Activated CD8-positive, alpha-beta T cell treated with anti-CD3 and anti-CD28 coated beads, Interleukin-2, amount 10 ng/mL, durations not matched to agents 7 days and 5 days (primary cell): ENCODE measurements at places on chromosomes 2 and 18.

- no peaks in the 10 kb centered on the region for H3K4me1 ChIP-seq
- H3K36me3 ChIP-seq = no peaks in the 10 kb centered on the region
- no peak overlapping the region for H3K4me3 ChIP-seq
- no peak for DNase-seq
Observed at GRCh38 chr18:37006742-37007141, 177.8 kb downstream of the KIAA1328 start.

DNA sequence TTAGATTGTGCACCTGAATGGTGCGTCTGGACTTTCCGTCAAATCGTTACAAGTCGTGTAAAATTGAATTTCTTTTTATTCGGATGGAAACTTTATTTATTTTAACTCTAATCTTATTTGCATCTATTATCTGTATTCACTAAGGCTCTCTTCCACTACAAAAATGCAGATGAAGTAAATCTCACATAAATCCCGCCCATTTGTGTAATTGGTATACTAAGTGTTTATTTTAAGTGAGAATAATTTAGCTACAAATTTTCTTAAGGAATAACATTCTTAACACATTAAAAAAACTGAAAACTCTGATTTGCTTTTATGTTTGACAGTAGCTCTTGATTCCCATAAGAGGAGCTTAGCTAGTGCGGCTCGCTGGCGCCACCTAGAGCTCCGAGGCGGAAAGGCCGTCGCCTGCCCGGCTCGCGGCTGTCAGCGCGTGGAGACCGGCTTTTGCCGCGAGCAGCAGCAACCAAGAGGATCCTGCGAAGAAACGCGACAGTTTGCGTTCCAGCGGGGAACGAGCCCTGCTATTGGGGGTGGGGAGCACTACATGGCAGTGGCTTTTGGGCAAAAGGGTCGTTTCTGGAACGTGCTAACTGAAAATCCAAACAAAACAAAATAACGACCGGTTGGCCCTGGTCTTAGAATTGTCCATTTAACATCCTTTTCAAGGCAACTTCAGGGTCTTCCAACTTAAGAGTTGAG, 6.7 kb downstream of the SP9 start:
- H3K4me1 ChIP-seq = peaks cover 39% of the 10 kb centered on the region
- H3K27ac ChIP-seq = peak overlapping the region; percentile 63
- H3K27me3 ChIP-seq = peaks cover 73% of the 10 kb centered on the region
- peak; percentile 90 for DNase-seq

DNA sequence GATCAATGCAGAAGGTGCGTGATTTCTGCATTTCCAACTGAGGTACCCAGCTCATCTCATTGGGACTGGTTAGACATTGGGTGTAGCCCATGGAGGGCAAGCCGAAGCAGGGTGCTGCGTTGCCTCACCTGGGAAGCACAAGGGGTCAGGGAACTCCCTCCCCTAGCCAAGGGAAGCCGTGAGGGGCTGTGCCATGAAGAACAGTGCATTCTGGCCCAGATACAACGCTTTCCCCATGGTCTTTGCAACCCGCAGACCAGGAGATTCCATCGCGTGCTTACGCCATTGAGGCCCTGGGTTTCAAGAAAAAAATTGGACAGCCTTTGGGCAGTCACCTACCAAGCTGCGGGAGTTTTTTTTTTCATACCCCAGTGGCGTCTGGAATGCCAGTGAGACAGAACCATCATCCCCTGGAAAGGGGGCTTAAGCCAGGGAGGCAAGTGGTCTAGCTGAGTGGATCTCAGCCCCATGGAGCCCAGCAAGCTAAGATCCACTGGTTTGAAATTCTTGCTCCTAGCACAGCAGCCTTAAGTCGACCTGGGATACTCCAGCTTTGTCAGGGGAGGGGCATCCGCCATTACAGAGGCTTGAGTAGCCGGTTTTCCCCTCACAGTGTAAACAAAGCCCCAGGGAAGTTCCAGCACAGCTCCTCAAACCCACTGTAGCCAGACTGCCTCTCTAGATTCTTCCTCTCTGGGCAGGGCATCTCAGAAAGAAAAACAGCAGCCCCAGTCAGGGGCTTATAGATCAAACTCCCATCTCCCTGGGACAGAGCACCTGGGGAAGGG, 21.7 kb downstream of the TFPI start:
- H3K36me3 ChIP-seq = no peaks in the 10 kb centered on the region
- H3K4me1 ChIP-seq = no peaks in the 10 kb centered on the region
- no peak overlapping the region for H3K27ac ChIP-seq

GRCh38 chr2:137693534-137693933, 270.7 kb upstream of the HNMT start:
- H3K36me3 ChIP-seq = no peaks in the 10 kb centered on the region
- no peak for DNase-seq
- no peaks in the 10 kb centered on the region for H3K4me1 ChIP-seq
- no peak overlapping the region for H3K4me3 ChIP-seq
- H3K27me3 ChIP-seq = no peaks in the 10 kb centered on the region
- H3K27ac ChIP-seq = no peak overlapping the region

GRCh38 chr2:125573432-125573831, 1082.5 kb upstream of the GYPC start:
- H3K27me3 ChIP-seq = no peaks in the 10 kb centered on the region
- no peak overlapping the region for H3K4me3 ChIP-seq
- H3K4me1 ChIP-seq = no peaks in the 10 kb centered on the region

- H3K36me3 ChIP-seq = no peaks in the 10 kb centered on the region
- DNase-seq = no peak
- no peak overlapping the region for H3K4me3 ChIP-seq
- H3K4me1 ChIP-seq = no peaks in the 10 kb centered on the region
Observed at GRCh38 chr18:22485808-22486244, 68.1 kb upstream of the CTAGE1 start.

DNA sequence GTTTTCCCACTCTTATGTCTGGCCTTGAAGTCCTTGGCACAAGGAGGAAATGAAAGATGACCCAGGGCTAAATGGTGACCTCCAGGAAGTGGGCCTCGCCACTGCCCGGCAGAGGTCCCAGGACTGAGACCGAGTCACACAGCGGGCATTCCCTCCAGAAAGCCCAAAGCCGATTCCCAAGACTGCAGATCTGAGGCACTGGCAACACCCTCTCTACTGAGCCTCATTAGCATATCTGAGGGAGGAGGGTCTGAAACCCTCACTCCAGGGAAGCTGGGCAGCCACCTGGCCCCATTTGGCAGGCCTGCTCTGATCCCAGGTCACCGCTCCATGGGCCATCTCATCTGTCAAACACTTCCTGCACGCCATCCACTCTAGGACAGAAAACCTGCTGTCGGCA, 29.1 kb downstream of the FAM178B start:
- peaks cover 55% of the 10 kb centered on the region for H3K4me1 ChIP-seq
- DNase-seq = no peak
- H3K27me3 ChIP-seq = peaks cover 2% of the 10 kb centered on the region
- no peak overlapping the region for H3K27ac ChIP-seq

DNA sequence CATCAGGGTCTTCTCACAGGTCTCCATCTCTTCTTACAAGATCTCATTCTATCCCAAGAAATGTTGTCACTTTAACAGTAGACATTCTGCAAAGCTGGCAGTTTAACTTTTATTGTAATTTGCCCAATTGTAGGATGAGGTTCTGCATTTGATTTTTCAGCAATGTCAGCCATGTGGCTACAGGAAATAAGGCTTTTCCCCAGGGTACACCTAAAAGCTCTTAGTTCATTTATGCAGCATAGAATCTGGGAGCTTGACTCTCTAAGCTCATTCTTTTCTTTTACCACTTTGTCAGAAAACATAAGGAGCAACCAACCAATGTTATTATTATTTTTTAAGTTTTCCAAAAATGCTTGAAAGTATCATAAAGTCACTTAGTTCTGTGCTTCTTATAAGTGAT, 123.4 kb downstream of the CALCRL start:
- no peaks in the 10 kb centered on the region for H3K4me1 ChIP-seq
- no peak overlapping the region for H3K4me3 ChIP-seq
- H3K27me3 ChIP-seq = no peaks in the 10 kb centered on the region
- DNase-seq = no peak
- H3K36me3 ChIP-seq = no peaks in the 10 kb centered on the region
- H3K27ac ChIP-seq = no peak overlapping the region

GRCh38 chr2:64632835-64633819, 20.6 kb downstream of the SERTAD2 start:
- H3K27me3 ChIP-seq = no peaks in the 10 kb centered on the region
- no peak overlapping the region for H3K27ac ChIP-seq
- H3K36me3 ChIP-seq = peaks cover 43% of the 10 kb centered on the region
- no peak for DNase-seq
- H3K4me1 ChIP-seq = peaks cover 27% of the 10 kb centered on the region
- H3K4me3 ChIP-seq = no peak overlapping the region

DNA sequence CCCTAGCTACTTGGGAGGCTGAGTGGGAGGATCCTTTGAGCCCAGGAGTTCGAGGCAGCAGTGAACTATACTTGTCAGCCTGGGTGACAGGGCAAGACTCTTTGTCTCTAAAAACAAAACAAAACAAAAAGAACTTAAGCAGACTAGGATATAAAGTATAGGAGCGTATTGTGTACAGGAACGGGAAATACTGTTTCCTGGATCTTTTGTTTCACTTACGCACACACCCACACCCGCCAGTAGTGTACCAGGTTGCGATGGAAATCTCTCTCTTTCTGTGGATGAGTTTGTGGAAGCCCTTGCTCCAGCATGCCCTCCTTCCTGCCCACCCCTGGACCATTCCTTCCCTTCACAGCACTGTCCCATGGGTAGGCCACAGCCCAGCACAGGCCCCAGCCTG, 136.3 kb downstream of the RPIA start:
- no peaks in the 10 kb centered on the region for H3K4me1 ChIP-seq
- DNase-seq = no peak
- H3K36me3 ChIP-seq = no peaks in the 10 kb centered on the region
- peaks cover 2% of the 10 kb centered on the region for H3K27me3 ChIP-seq
- no peak overlapping the region for H3K4me3 ChIP-seq
- H3K27ac ChIP-seq = no peak overlapping the region

- no peaks in the 10 kb centered on the region for H3K36me3 ChIP-seq
- DNase-seq = peak; percentile 31
- peaks cover 20% of the 10 kb centered on the region for H3K4me1 ChIP-seq
- H3K27ac ChIP-seq = no peak overlapping the region
- no peaks in the 10 kb centered on the region for H3K27me3 ChIP-seq
Observed at GRCh38 chr18:45008694-45009413, 328.2 kb downstream of the SETBP1 start.

- H3K27me3 ChIP-seq = no peaks in the 10 kb centered on the region
- no peak overlapping the region for H3K4me3 ChIP-seq
- DNase-seq = no peak
- H3K36me3 ChIP-seq = no peaks in the 10 kb centered on the region
- H3K27ac ChIP-seq = no peak overlapping the region
Observed at GRCh38 chr2:150036622-150037021, 449.0 kb upstream of the MMADHC start.

GRCh38 chr2:20609995-20610357, 40.9 kb downstream of the HS1BP3 start:
- no peaks in the 10 kb centered on the region for H3K27me3 ChIP-seq
- no peak overlapping the region for H3K27ac ChIP-seq
- H3K4me3 ChIP-seq = no peak overlapping the region

- DNase-seq = no peak
- no peak overlapping the region for H3K27ac ChIP-seq
- H3K36me3 ChIP-seq = peaks cover 14% of the 10 kb centered on the region
- H3K27me3 ChIP-seq = peaks cover 91% of the 10 kb centered on the region
- peaks cover 24% of the 10 kb centered on the region for H3K4me1 ChIP-seq
Observed at GRCh38 chr2:222292149-222293134, 6.4 kb downstream of the PAX3 start.

- H3K4me1 ChIP-seq = no peaks in the 10 kb centered on the region
- DNase-seq = no peak
- no peak overlapping the region for H3K27ac ChIP-seq
Observed at GRCh38 chr2:188369365-188369764, 77.7 kb downstream of the GULP1 start.

GRCh38 chr18:54712306-54712705, 116.0 kb upstream of the RAB27B start:
- H3K27me3 ChIP-seq = peaks cover 20% of the 10 kb centered on the region
- H3K36me3 ChIP-seq = peaks cover 12% of the 10 kb centered on the region
- H3K4me1 ChIP-seq = peaks cover 47% of the 10 kb centered on the region
- no peak for DNase-seq

DNA sequence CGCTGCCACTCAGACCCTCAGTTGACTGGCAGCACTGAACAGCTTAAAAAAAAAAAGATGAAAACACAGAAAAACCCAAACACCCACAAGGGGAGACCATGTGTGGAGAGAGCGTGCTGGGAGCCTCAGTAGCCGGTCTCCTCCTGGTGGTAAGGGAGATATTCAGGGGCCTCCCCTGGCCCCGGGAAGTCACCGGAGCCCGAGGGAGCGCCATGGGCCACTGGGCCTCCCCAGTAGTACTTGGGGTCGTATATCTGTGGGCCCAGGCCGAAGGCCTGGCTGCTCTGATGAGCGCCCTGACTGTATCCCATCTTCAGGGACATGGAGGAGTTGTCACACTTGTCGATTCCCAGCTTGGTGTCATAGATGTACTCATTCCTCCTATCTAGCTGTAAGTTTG, 145.7 kb upstream of the TEKT4 start:
- no peak for DNase-seq
- no peak overlapping the region for H3K4me3 ChIP-seq
- peaks cover 2% of the 10 kb centered on the region for H3K27me3 ChIP-seq
- no peaks in the 10 kb centered on the region for H3K4me1 ChIP-seq

GRCh38 chr2:199596549-199596948, 138.8 kb upstream of the SATB2 start:
- DNase-seq = no peak
- H3K27ac ChIP-seq = no peak overlapping the region
- no peaks in the 10 kb centered on the region for H3K36me3 ChIP-seq
- peaks cover 4% of the 10 kb centered on the region for H3K27me3 ChIP-seq
- no peaks in the 10 kb centered on the region for H3K4me1 ChIP-seq

GRCh38 chr2:186594001-186594722, 4.3 kb downstream of the ITGAV start:
- DNase-seq = no peak
- no peak overlapping the region for H3K4me3 ChIP-seq
- H3K27ac ChIP-seq = no peak overlapping the region
- peaks cover 4% of the 10 kb centered on the region for H3K27me3 ChIP-seq

GRCh38 chr2:74238879-74239278, 40.5 kb downstream of the MTHFD2 start:
- no peaks in the 10 kb centered on the region for H3K27me3 ChIP-seq
- no peaks in the 10 kb centered on the region for H3K36me3 ChIP-seq
- H3K27ac ChIP-seq = no peak overlapping the region
- no peak for DNase-seq
- no peak overlapping the region for H3K4me3 ChIP-seq
- H3K4me1 ChIP-seq = peaks cover 2% of the 10 kb centered on the region

- no peaks in the 10 kb centered on the region for H3K36me3 ChIP-seq
- H3K27me3 ChIP-seq = no peaks in the 10 kb centered on the region
- no peak for DNase-seq
- H3K27ac ChIP-seq = no peak overlapping the region
Observed at GRCh38 chr2:66692521-66693054, 257.7 kb downstream of the MEIS1 start.
